Activated T-helper 2 cell treated with anti-CD3 and anti-CD28 coated beads, Interferon-gamma antibody, Interleukin-2, Interleukin-4, amounts not matched to agents 10 μg/mL and 5 μg/mL and 100 μg/mL, durations not matched to agents 14 hours and 24 hours and 36 hours (primary cell): ENCODE measurements at places on chromosomes 16 and 17. TPM values are rescaled to one million over a fixed set of nuclear protein-coding genes. Genes with fewer than 3 reads are reported as not detected.

Gene GAST
- total RNA-seq = not detected in 2 replicates

GRCh38 chr17:74854792-74855191 lies 4.9 kb downstream of the GRIN2C start:
- DNase-seq = no peak

Gene KLHL11
- 44.3 and 46.0 TPM in 2 replicates for total RNA-seq

DNA sequence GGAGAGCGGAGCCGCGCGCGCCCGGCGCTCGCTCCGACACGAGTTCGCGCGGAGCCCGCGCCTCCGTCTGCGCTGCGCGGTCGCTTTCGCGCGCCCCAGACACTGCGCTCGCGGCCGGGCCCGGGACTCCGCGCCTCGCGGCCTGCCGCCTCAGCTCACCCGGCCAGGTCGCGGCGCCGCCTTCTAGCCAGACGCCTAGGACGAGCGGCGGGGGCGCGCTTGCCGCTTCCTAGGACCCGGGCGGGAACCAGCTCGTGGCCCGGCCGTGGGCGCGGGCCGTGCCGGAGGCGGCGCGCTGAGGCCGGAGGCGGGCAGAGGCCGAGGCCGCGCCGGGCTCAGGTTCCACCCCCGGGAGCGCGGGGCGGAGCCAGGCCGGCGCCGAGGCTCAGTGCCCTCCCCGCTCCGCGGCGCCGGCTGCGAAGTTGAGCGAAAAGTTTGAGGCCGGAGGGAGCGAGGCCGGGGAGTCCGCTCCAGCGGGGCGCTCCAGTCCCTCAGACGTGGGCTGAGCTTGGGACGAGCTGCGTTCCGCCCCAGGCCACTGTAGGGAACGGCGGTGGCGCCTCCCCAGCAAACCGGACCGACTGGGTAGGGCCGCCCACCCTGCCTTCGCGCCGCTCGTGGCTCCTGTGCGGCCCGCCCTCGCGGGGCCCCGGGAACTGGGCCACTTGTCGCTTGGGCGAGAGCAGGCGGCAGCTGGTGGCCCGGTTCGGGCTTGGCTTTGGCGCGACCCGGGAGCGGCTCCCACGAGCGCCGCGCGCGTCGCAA lies at the start of gene SPHK1:
SPHK1 (plus strand) TSS at position 388 of the 765 bp plus-strand sequence. CDS start 1,036 bp downstream, outside the sequence.
- peak; percentile 72 for DNase-seq

GRCh38 chr17:48840441-48840840 lies 9.6 kb downstream of the CALCOCO2 start:
- no peak for DNase-seq

Gene PEMT
- 37.4 and 39.2 TPM in 2 replicates for total RNA-seq

Gene CD300H
- total RNA-seq = not detected in 2 replicates

DNA sequence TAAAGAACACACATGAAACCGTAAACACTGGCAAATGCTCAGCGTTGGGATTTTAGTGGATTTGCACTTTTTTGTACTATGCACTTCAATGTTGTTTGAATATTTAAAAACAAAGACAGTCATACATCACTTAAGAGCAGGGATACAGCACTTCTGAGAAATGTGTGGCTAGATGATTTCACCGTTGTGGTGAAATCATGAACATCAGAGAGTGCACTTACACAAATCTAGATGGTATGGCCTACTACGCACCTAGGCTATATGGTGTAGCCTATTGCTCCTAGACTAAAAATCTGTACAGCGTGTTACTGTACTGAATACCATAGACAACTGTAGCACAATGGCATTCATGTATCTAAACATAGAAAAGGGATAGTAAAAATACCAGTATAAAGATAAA lies 37.6 kb upstream of the CNEP1R1 start:
- DNase-seq = no peak

DNA sequence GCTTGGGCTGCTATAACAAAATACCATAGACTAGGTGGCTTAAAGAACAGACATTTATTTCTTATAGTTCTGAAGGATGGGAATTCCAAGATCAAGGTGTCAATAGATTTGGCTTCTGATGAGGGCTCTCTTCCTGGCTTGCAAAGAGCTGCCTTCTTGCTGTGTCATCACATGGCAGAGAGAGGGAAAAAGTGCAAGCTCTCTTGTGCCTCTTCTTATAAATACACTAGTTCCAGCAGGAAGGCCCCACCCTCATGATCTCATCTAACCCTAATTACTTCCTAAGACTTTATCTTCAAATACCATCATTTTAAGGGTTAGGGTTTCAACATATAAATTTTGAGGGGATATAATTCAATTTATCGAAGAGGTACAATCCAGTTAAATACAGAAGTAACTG lies 30.6 kb downstream of the ABCA9 start:
- DNase-seq = no peak

- no peak for DNase-seq
These were observed 78.0 kb upstream of the GAS7 start for GRCh38 chr17:10276436-10276835.

Gene PIMREG
- 8.9 and 9.3 TPM in 2 replicates for total RNA-seq

DNA sequence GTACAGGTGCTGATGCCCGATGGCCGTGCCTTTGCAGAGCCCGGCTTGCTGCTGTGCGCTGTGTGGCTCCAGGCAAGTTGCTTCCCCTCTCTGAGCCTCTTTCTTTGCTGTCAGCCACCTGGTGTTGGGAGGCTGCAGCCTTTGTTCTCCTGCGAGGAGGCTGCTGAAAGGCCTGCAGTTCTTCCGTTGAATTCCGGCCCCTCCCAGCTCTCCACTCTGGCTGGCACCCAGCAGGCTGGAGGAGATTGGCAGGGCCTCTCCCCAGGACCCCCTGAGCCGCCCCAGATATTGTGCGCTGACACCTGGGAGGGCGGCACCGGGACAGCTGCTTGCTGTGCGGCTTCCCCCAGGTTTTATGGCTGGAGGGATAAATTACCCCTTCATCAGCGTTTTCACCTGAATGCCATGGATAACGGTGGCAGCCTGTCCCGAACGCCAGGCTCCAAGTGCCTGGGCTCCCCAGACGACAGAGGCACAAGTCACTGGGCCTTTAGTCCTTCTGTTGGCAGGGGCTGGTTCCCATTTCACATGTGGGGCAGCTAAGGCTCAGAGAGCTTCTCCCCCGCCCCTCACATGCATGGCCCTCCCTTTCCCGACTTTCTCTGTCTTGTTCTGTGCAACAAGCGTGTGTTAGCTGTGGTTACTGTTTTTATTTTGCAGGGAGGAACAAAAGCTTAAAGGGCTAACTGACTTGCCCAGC lies 35.1 kb upstream of the GSE1 start:
- DNase-seq = no peak

GRCh38 chr17:12637745-12638651 lies 27.7 kb upstream of the MYOCD start:
- DNase-seq = no peak

GRCh38 chr17:74159226-74159840 lies 44.1 kb upstream of the RPL38 start:
- DNase-seq = no peak

DNA sequence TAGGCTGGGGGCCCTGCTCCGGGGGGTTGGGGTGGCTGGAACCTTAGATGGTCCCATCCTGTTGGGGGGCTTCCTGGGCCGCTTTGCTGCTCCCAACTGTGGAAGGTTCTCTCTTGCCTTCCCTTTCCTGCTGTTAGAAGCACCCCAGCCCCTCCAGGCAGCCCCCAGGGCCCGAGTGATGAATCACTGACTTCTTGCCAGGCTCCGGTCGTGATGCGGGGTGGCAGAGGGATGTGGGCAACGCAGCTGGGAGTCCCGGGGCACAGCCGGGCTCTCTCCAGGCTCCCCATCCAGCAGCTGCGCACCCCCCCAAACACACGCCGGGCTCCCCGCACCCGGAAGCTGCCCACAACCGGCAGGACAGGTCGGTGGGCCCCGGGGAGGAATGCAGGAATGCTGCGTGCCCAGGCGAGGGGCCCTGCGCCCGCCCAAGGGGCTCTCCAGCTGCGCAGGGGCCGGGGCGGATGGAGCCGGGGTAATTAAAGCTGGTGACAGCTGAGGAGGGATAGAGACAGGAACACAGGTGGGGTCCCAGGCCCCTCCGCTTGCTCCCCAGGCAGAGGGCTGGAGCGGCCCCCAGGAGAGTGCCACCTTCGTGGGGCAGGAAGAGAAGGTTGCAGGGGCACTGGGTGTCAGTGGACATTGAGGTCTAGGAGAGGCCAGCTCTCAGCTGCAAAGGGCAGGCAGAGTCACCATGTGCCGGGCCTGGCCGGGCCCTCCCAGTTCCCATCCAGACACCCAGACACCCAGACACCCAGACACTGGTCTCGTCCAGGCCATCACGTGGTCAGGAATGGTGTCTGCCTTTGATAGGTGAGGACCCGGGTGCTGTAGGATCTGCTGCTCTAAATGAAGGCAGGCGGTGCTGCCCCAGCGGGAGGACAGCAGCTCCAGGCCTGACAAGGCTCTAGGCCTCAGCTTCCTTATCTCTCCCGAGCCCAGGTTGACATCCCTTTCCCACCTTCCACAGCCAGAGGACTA lies 15.0 kb upstream of the SLC38A10 start:
- DNase-seq = no peak

DNA sequence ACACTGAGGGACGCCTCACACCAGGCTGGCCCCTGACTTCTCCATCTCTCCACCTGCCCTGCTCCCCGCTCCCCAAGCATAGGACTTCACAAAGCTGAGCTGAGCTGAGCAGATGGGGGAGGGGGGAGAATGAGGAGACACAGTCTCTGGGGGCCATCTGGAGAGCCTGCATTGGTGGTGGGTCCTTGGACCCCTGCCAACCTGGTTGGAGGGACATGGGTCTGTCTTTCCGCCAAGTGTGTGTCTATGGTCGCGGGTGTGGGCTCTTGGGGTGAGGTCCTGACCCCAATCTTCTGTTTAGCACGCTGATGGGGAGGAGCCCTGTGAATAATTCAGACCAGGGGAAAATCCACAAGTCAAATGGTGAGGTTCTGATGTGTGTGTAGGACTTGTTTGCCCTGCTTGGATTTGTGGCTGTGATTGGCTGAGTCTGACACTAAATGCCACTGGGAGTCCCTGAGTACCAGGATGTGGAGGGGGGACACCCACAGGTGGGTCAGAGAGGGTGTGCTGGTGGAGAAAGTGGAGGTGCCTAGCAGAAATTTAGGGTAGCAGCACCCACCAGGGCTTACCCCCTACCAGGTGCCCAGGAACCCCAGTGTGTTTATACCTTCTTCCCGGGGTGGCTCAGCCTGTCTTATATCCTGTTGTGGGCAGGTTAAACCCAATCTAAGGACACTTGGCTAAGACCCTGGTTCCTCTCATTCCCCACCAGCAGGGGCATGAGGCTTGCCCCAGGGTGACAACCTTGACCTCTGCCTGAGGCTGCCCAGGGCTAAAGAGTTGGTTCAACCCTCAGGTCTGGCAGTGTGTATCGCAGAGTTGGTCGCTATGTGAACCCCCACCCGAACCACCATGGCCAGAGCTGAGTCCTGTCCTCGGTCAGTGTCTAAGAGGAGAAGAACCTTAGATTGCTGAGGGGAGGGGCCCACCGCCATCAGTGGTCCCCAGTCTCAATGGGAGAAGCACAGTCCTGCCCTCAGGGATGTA lies 2.1 kb downstream of the FMNL1 start:
- DNase-seq = peak; percentile 33

- no peak for DNase-seq
These were observed 7.8 kb downstream of the CES3 start for GRCh38 chr16:66968847-66969246.

GRCh38 chr17:72887917-72888316 lies 204.6 kb downstream of the SLC39A11 start:
- no peak for DNase-seq

Gene CLDN7
- total RNA-seq = 0.21 and 0.41 TPM in 2 replicates

DNA sequence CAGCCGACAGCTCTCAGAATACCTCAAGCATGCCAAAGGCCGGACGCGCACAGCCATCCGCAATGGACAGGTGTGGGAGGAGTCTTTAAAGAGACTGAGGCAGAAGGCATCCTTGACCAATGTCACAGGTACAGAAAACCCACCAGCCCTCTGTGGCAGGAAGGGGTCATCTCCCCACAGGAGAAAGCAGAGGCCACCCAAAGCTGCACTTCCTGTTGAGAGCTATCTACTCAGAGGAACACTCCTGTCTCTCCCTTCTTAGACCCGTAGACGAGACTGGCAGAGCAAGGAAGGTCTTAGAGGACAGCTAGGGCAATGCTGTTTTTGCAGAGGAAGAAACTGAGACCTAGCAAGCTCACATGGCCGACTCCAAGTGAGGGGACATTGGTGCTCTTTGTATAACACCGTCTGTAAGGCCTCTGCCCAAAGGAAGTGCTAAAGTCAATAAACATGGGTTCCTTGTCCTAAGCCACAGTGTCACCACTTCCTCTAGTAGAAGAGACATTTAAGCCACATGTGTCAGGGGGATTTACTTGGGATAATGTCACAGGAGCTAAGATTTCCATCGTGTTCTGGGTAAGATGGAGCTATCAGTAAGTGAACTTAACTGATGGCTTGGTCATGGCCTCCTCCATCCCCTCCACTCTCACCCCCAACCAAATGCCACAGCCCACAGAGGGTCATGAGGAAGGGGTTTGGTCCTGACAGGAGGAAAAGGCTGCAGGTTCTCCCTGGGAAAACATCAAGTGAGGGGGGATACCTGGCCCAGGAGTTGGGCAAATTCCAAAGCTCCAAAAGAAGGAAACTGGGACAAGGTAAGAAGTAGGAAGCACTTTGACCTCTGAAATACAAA lies 9.4 kb downstream of the LPO start:
- no peak for DNase-seq

Gene WNT9B
- total RNA-seq = not detected in 2 replicates

GRCh38 chr16:50252874-50253513 lies 13.4 kb upstream of the ADCY7 start:
- no peak for DNase-seq

DNA sequence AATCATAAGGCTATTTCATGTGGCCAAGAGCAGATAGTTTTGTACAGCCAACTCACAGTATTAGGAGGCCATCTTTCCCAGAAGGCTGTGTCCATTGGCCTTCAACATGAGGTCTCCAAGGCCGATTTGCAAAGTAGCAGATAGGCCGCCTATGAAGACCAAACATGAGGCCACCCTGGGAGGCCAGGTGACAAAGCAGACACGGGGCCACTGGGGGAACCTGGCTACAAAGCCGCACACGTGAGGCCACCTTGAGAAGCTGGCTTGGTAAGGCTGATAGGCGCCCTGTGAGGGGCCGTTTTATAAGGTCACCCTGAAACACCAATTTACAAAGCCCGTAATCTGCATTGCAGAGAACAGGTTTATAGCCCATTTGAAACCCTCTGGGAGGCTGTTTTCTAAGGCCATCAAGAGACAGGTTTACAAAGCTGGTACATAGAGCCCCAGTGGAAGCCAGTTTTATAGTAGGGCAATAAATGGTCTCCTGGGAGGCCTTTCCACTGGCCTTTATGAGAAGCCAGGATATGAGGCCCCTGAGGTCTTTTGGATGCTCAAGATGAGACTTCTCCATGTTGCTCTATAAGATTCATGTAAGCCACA lies 4.9 kb downstream of the KDM8 start:
- no peak for DNase-seq
